ENCODE measurements at places on chromosomes 16 and 17.

DNA sequence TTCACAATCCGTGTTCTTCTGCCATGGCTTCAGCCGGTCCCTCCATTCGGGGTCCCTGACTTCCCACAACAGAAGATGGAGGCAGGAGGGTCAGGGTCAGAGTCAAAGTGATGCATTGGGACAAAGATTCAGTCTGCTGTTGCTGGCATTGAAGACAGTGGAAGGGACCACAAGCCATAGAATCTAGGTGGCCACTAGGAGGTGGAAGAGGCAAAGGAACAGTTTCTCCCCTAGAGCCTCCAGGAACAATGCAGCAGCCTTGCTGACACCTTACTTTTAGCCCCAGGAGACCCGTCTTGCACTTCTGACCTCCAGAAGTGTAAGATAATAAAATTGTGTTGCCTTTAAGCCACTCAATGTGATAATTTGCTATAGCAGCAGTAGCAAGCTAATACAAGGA is 55.9 kb downstream of the MFSD11 start:
- DNase-seq, result no peak

DNA sequence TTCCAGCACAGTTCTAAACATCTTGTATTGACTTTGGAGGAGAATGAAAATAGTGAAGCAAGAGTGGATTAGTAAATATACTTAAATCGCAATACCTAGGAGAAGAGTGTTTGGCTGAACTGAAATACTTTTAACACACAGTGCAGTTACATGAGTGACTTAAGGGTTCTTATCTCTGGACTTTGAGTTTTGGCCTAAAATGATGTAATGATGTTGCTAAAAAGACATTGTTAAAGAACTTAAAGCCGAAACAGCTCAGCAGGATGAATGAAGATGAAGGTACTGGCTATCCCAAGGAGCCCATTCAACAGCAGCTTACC is 28.1 kb downstream of the PMP22 start:
- DNase-seq, result no peak

- no peak for DNase-seq
Observed at GRCh38 chr16:88904676-88905365, 38.4 kb upstream of the PABPN1L start.

- no peak for DNase-seq
Observed at GRCh38 chr16:77271532-77272426, 72.6 kb downstream of the SYCE1L start.
